Stimulated activated naive CD4-positive, alpha-beta T cell treated with Interleukin-2 at 50 U/mL for 16 hours (primary cell): ENCODE measurements at places on chromosomes 7 and 10.
A peak's percentile ranks its signal among the peaks of the same experiment; 100 is the strongest.

GRCh38 chr7:141335164-141335563, 216.0 kb upstream of the AGK start:
- no peak for DNase-seq

- no peak for DNase-seq
Measured at GRCh38 chr7:30931929-30932540, 20.4 kb downstream of the AQP1 start.

DNA sequence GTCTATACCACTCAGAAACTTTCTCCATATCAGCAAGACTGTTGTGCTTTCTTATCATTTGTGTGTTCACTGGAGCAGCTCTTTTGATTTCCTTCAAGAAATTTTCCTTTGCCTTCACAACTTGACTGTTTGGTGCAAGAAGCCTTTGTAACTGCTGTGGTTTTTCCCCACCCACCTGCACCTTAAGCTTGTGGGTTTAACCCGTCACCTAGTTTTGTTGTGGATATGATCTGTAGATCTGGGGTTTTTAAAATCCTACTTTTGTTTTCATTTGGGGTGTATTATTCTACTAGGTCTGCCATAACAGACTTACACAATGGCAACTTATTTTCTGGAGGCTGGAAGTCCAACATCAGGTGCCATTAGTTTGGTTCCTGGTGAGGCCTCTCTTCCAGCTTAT, 30.5 kb upstream of the CHST3 start:
- DNase-seq: peak; percentile 65

DNA sequence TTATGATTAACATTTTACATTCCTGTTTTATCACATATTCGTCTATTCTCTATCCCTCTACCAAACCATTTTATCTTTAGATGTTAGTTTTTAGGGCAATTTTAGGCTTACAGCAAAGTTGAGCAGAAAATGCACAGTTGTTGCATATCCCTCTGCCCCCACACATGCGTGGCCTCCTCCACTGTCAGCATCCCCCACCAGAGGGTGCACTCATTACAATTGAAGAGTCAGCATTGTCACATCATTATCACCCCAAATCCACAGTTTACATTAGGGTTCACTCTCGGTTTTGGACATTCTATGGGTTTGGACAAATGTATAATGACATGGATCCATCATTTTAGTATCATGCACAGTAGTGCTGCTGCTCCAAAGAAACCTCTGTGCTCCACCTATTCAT, 86.4 kb downstream of the WDR37 start:
- no peak for DNase-seq

DNA sequence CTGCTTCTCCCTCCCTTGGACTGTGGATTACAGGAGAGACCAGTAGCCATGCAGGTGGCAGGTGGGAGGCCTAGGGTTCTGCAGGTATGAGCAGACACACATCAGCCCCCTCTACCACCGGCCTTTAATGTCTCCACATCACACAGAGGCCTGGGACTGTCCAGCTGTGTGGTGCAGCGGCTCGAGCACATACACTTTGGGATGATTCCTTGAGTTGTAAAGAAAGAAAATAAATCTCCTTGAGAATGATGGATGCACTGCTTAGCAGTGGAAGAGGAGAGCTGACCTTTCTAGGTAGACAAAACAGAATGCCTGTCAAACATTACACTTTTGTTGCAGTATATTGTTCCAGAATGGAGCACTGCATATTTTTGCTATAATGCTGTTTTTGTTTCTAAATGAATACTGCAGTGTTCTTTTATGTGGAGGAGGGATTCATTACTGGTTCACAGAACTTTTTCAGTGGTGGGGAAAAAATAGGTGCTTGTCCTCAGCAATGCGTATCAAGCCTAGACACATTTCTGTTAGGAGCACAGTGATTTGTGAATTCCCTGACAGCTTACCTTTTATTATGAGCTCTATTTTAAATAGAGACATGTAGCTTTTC, 66.0 kb downstream of the PTPRE start:
- DNase-seq: no peak

DNA sequence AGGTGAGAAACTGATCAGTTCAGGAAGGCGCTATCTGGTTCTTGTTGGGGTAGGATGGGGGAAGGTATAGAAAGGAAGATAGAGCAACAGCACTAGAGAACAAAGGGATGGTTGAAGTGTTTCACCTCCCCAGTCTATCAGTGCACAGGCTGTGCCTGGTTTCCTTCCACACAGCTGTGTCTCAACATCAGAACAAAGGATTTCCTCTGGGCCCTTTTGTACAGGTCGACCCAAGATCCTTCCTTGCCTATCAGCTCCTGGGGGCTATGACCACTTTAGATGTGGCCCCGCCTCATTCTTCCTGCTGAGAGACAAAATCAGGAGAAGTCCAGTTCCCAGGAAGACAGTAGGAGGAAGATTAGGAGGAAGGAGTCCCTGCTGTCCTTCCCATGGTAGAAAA, 65.6 kb downstream of the NAMPT start:
- no peak for DNase-seq

DNA sequence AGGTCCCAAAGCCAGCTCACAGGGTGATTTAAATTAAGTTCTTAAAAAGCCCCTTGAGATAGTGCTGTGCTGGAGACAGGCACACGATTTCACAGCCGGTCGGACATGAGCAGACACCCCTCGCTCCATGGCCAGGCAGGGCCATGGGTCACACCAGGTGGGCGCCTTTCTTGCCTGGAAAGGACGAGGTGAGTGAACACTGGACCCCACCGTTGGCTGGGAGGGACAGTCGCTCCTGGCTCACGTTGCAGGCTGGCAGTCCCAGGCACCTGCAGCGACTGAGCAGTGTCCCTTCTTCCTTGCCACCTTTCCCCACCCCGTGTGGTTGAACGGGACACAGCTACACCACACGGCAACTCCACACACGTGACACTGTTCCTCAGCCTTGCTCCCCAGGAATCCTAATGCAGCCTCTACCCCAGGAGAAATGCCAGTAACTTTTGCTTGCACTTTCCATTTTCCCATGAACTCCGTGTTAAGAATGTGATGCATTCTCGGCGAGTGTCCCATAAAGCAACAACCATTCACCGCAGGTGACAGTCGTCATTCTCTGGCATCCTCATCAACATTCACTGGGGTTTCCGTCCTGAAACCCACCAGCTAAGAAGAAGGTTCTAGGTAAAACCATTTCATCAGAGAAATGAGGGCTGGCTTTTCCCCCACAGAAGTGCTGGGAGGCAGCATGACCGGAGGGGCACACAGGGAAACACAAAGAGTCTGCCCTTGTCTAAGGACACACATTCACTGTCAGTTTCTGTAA, 217.4 kb downstream of the ZMYND11 start:
- no peak for DNase-seq

DNA sequence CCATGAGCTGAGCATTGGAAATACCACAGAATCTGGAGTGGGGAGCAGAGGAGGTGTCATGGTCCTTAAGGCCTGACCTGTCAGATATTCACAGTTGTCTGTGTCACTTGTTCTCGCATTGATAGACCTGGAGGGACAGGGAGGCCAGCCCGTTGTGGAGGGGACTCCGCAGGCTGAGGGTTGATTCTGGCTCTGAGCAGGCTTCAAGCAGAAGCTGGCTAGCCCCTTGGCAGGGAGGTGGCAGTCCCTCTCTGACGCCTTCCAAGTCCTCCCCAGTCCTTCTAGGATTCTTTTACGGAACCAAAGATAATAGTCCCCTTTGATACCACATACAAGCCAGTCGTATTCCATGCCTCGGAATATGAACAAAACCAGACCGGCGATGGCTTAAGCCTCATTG, 65.4 kb downstream of the GRK5 start:
- DNase-seq: no peak

GRCh38 chr7:46393142-46393541, 472.1 kb upstream of the IGFBP3 start:
- DNase-seq: no peak

DNA sequence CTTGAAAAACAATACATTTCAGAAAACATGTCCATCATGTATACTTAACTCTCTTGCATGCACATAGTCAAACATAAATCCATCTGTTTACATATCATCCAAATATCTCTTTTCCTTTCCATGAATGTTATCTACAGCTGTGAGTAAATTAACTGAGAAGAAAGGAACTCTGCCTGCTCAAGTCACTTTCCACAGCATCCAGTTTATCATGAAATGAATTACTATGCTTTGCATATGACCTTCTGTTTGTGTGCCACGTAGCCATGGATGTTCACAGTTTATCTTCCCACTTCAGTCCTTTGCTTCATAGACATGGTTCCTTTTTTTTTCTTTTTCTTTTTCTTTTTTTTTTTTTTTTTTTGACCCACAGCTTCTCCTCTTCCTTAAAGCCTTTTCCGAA, 39.6 kb downstream of the BZW2 start:
- DNase-seq: no peak

DNA sequence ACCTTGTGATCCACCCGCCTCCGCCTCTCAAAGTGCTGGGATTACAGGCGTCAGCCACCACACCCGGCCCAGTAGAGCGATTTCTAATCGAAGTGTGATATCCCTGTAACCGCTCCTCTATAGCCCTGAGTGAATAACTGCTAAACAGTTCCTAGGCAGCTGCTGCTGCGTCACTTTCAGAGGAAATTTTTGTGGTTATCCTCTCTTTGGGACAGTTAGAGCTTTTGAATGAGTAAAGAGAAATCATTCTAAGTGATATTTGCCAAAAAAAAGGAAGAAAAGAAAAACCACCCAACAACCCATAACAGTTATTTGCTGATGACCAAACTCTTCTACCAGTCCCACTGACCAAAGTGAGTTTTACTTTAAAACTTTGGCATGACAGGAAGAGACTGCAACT, 59.9 kb downstream of the MKX start:
- no peak for DNase-seq

- no peak for DNase-seq
Measured at GRCh38 chr7:108007762-108008161, 4.8 kb upstream of the LAMB1 start.

DNA sequence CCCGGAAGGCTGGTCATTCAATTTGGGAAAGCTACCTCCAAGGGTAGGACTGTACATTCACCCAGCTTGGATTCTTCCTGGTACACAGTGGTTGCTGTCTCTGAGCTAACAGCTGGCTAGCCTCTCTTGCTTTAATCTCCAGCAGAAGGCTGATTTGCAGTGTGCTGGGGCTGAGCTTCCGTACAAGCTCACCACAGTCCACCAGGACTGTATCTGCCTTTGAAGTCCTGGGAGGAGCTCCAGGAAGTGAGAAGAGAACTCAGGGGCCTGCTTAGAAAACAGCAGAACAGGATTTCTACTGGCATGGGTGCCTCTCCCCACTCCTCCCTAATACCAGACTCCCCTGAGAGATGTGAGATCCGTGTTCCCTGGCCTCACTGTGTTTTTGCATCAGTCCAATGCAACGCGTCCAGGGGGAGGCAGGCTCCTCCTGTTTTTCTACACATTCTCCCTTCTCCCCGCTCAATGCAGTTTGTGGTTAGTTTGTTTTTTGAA, 6.6 kb downstream of the AFAP1L2 start:
- DNase-seq: no peak

DNA sequence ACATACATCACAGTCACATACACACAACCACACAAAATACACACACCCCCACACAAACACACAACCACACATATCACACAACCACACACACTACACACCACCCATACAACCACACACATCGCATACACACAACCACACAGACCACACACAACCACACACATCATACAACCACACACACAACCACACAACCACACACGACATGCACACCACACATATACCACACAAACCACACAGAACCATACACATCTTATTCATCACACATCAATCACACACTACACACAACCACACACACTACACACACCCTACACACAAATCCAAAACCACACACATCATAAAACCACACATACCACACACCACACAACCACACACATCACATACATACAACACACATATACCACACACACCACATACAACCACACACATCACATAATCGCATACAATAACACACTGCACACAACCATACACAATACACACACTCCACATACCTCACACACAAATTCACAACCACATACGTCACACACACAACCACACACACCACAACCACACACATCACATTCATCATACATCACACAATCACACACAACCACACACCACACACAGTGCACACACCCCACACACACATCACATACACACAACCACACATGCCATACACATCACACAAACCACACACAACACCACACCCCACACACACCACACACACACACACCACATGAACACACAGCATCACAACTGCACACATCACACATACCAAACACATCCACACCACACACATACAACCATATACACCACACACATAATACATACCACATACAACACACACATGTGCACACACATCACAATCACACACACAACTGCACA, 30.4 kb downstream of the GPRIN2 start:
- no peak for DNase-seq

- no peak for DNase-seq
Measured at GRCh38 chr10:122310311-122311050, 39.4 kb downstream of the BTBD16 start.
